Thyroid gland (tissue), 4 donors: ENCODE measurements at places on chromosomes 4 and X.

GRCh38 chr4:17597517-17597916 lies 16.9 kb upstream of the MED28 start:
- no peak for DNase-seq

DNA sequence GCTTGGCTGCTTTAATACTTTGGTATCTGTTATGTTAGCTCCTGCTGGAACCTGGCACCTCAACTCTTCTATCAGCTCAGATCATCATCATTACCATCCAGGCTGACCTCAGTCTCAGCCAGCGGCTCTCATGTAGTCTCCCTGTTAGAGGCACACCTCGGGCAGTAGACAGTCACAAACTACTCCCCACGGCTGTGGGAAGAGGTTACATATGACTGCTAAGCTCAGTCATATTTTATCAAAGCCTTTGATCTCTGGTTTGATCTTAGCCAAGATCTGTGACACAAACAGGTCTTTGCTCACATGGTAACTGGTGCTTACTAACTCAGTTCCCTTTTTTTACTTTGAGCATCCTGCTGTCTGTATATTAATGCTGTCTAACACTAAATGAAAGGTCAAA lies 384.9 kb downstream of the CENPC start:
- DNase-seq: no peak

- no peak for DNase-seq
Measured at GRCh38 chr4:14967982-14968381, 34.3 kb upstream of the CPEB2 start.

DNA sequence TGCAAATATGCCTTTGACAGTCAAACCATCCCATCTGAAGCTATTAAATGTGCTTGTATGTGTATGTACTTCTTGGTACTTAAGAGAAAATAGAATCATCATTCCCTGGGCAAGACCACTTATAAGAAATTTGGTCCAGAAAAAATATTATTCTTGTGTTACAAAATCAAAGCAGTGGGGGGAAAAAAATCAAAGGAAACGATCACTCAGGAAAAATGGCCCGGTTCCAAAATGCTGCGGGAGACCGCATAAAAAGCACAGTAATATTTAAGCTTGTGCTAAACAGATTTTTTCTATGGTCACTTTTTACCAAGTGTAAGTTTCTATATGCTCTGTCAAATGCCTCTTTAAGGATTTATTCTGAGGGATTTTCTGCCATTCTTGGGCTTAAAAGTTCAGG lies 36.1 kb downstream of the RAI2 start:
- DNase-seq: no peak

- DNase-seq: no peak
Measured at GRCh38 chr4:106058921-106059320, 163.7 kb downstream of the NPNT start.

- DNase-seq: no peak
Measured at GRCh38 chr4:112901962-112902411, 147.5 kb upstream of the ANK2 start.

DNA sequence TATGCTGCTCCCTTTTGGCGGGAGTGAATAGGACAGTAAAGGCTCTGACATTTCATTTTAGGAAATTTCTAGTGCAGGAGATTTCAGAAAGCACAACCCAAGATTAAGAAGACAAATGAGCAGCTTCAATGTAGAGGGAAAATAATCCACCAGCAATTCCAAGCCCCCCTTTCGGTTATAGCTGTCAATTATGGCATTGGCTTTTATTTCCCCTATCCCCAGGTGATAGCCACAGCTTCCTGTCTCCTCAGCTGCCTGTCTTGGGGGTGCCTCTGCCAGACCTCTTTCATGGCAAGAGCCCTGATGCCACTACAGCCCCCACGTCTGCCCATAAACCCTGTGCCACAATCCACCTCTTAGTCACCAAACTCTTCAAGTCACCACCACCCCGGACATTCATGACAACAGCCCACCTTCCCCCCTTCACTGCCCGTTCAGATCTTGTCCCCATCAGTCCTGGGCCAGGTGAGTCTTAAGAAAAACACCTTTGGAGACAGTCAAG lies 48.4 kb upstream of the CLNK start:
- no peak for DNase-seq
